Tracheal epithelial cell (primary cell): ENCODE measurements at places on chromosomes 1 and 21. TPM values are rescaled to one million over a fixed set of nuclear protein-coding genes. Genes with fewer than 3 reads are reported as not detected.

The CRYAA gene
- not detected in 2 replicates for total RNA-seq

The DLGAP3 gene
- 0.21 TPM in 1 of 2 replicates, not detected in the other for total RNA-seq

The FMO5 gene
- total RNA-seq, result 0.43 and 1.2 TPM in 2 replicates

The TMCC2 gene
- 0.64 and 1.4 TPM in 2 replicates for total RNA-seq

The HAO2 gene
- total RNA-seq, result not detected in 2 replicates

The KLHDC7A gene
- total RNA-seq, result 1.2 TPM in 1 of 2 replicates, not detected in the other

The SRSF4 gene
- 23.0 and 26.5 TPM in 2 replicates for total RNA-seq

The LIPI gene
- not detected in 2 replicates for total RNA-seq

The NUP210L gene
- total RNA-seq, result 0.21 and 0.24 TPM in 2 replicates

The IQGAP3 gene
- 0.85 and 2.9 TPM in 2 replicates for total RNA-seq

The MACF1 gene
- total RNA-seq, result 142 and 236 TPM in 2 replicates

The PLXNA2 gene
- 8.7 and 14.9 TPM in 2 replicates for total RNA-seq

The LHX4 gene
- total RNA-seq, result under 0.01 TPM in 1 of 2 replicates, not detected in the other

The SPRR2F gene
- total RNA-seq, result not detected in 2 replicates

The SLC6A9 gene
- 11.9 and 14.7 TPM in 2 replicates for total RNA-seq

The UBE2J2 gene
- 45.2 and 48.0 TPM in 2 replicates for total RNA-seq

The VHLL gene
- 0.72 TPM in 1 of 2 replicates, not detected in the other for total RNA-seq

The SPRR2A gene
- total RNA-seq, result 1.9 and 3.0 TPM in 2 replicates

The IQCC gene
- 1.9 and 2.3 TPM in 2 replicates for total RNA-seq

The PPIAL4G gene
- total RNA-seq, result not detected in 2 replicates

The CLCA1 gene
- 0.21 TPM in 1 of 2 replicates, not detected in the other for total RNA-seq

The PRDM16 gene
- total RNA-seq, result 0.24 and 1.1 TPM in 2 replicates

The AKR7A3 gene
- total RNA-seq, result 0.72 TPM in 1 of 2 replicates, not detected in the other

The DNTTIP2 gene
- total RNA-seq, result 27.7 and 48.2 TPM in 2 replicates

The SPATA46 gene
- total RNA-seq, result not detected in 2 replicates

The TCHH gene
- total RNA-seq, result under 0.01 TPM in 2 replicates

The ANGPTL3 gene
- total RNA-seq, result not detected in 2 replicates

The RIMS3 gene
- 1.7 TPM in 2 replicates for total RNA-seq

The CHI3L1 gene
- 0.21 and 1.7 TPM in 2 replicates for total RNA-seq

The CYP4Z1 gene
- total RNA-seq, result not detected in 2 replicates

The SPRR2B gene
- not detected in 2 replicates for total RNA-seq

The RGS13 gene
- not detected in 2 replicates for total RNA-seq

The PLPPR4 gene
- not detected in 2 replicates for total RNA-seq

The NMNAT1 gene
- total RNA-seq, result 12.4 and 12.8 TPM in 2 replicates

The RTCA gene
- total RNA-seq, result 38.6 and 48.0 TPM in 2 replicates

The S100A2 gene
- total RNA-seq, result 975 and 1,509 TPM in 2 replicates

The FCER1G gene
- total RNA-seq, result not detected in 2 replicates

The RNU1-1 gene
- total RNA-seq, result under 0.01 TPM in 2 replicates

The CCDC27 gene
- not detected in 2 replicates for total RNA-seq

The NIBAN1 gene
- 41.2 and 87.8 TPM in 2 replicates for total RNA-seq

The TENT5C gene
- total RNA-seq, result 0.21 and 0.24 TPM in 2 replicates

The SPATA21 gene
- not detected in 2 replicates for total RNA-seq

The ARHGEF19 gene
- 2.1 and 5.1 TPM in 2 replicates for total RNA-seq

The PRRX1 gene
- total RNA-seq, result not detected in 2 replicates

The FLG2 gene
- total RNA-seq, result not detected in 2 replicates

The IPP gene
- 5.8 and 11.5 TPM in 2 replicates for total RNA-seq

The TAGLN2 gene
- 262 and 368 TPM in 2 replicates for total RNA-seq

The COL9A2 gene
- 0.96 TPM in 1 of 2 replicates, not detected in the other for total RNA-seq

The GJA4 gene
- 0.48 TPM in 1 of 2 replicates, not detected in the other for total RNA-seq

The EXOSC10 gene
- total RNA-seq, result 32.4 and 37.1 TPM in 2 replicates

The SMIM1 gene
- total RNA-seq, result 6.7 TPM in 1 of 2 replicates, not detected in the other

The TMEM54 gene
- 137 and 147 TPM in 2 replicates for total RNA-seq
